ENCODE measurements at places on chromosomes 11 and 22.

- peak; percentile 19 for DNase-seq
Observed at GRCh38 chr22:29265929-29266328, 1.9 kb downstream of the RHBDD3 start.

DNA sequence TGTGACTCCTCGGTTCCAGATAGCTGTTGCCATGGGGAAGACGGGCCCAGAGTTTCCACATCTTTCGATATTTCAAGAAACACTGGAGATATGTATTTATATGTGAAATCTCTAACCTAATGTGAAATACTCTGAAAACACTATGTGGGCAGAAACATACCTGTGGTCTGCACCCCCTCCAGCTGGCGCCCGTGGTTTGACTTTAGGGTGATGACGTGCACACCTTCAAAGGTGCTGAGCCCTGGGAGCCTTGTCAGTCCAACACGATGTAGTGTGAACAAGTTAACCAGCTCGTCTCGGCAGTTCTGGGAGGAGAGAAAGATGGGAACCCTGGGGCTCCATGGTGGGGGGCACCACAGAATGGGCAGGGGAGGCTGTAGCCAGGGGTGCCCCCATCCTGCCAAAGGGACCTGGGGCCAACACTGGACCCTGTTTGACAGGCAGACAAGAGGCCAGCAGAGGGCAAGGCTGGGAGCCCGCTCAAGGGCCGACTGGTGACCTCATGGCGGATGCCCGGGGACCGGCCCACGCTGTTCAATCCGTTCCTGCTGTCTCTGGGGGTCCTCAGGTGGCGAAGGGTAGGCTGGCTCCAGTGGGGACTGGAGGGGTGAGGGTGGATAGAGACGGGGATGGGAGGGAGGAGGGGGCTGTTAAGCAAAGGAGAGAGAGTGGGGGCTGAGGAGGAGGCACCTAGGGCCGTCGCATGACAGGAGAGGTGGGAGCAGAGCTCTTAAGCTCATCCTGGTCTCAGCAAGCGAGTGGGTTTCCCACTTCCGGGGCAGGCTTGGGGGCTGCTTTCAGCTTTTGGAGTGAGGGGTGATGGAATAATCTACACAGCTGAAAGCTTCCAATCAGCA, 43.8 kb downstream of the TRIOBP start:
- no peak for DNase-seq

- no peak for DNase-seq
Observed at GRCh38 chr22:17647991-17648390, 9.4 kb downstream of the BCL2L13 start.

DNA sequence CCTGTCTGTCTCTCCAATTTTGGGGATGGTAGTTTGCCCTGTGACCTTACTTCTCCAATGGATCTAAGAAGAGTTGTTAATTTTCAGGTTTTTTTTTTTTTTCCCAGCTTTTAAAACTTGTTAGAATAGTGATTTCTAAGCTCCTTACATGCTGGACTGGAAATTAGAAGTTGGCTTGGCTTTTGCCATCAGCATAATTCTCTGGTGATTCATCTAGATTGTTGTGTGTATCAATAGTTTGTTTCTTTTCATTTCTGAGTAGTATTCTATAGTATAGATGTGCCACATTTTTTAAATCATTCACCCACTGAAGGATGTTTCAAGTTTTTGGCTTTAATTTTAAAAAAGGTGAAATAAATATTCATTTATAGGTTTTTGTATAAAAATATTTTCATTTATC, 51.4 kb downstream of the ADAMTS15 start:
- peak; percentile 39 for DNase-seq

DNA sequence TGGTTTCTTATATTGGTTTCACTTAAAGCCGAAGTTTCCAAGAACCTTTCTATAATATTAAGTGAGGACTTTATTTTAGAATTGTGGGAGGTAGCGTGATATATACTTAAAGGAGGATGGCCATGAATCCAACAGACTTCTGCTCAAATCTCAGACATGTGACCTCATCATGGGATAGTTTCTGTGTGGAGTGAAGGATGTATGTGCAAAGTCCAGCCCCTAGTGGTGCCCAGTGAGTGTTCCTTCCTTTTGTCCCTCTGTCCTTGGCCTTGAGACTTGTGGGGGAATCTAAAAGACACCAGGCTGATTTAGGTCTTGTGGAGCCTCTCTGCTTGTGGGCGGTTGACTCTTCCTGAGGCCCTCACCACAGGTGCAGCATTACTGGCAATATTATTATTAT, 43.7 kb downstream of the BARX2 start:
- no peak for DNase-seq

GRCh38 chr11:73851046-73851764, 25.4 kb downstream of the COA4 start:
- DNase-seq: no peak

- DNase-seq: no peak
Observed at GRCh38 chr22:31948002-31948401, 3.7 kb downstream of the YWHAH start.

DNA sequence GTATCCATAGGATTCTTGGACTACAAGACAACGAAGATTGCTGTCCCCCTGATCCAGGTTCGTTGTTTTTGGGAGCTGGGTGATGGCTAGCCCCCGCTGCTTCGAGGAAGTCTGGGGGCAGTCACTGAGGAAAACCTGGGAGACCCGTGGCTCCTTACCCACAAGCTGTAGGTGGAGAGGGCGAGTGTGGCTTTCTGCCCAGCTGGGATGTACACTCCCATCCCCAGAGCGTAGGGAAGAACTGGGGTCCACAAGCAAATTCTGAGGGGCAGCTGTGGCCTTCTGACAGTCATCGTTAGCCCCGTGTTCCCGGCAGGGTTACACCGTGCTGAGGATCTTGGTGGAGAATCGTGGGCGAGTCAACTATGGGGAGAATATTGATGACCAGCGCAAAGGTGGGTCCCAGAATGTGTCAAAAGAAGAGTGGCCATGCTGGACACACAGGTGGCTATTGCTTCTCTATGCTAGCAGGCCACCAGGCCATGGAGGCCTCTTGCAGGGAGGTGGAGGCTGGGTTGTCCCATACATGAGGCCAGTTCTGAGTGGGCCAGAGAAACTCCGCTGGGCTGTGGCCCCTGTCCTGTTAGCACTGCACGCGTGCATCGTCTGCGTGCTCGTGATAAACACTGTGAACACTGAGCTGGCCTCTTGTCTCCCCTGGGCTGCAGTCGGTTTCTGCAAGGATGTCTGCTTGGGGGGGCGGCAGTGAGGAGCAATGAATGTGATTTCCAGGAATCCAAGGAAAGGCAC, 39.8 kb downstream of the GLB1L2 start:
- no peak for DNase-seq

DNA sequence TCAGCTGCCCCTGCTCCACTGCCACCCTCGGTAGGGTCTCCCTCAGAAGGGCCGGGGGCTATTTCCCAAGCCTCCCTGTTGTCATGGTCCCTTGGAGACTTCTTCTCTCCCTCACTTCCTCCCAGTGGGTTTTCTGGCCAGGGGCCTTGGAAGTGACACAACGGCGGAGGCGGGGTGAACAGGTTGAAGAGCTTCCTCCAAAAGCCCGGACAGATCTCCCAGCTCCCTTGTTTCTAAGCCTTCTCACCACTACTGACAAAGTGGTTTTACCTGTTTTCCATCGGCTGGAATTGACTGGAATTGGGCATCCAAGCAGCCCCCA, 14.5 kb downstream of the MYH9 start:
- DNase-seq: no peak

- no peak for DNase-seq
Observed at GRCh38 chr22:17164392-17165024, 5.4 kb upstream of the HDHD5 start.

DNA sequence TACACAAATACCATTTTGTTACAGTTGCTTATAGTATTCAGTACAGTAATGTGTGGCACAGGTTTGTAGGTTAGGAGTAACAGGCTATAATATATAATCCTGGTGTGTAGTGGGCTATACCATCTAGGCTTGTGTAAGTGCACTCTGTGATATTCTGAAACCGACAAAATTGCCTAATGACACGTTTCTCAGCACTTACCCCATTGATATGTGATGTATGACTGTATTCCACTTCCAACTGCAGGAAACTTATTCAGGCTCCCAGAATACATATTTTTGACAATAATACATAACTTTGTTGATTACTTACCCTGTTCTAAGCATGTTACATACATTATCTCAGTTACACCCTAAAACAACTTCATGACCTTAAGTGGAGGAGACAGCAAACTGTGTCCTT, 5.1 kb upstream of the PICALM start:
- no peak for DNase-seq

DNA sequence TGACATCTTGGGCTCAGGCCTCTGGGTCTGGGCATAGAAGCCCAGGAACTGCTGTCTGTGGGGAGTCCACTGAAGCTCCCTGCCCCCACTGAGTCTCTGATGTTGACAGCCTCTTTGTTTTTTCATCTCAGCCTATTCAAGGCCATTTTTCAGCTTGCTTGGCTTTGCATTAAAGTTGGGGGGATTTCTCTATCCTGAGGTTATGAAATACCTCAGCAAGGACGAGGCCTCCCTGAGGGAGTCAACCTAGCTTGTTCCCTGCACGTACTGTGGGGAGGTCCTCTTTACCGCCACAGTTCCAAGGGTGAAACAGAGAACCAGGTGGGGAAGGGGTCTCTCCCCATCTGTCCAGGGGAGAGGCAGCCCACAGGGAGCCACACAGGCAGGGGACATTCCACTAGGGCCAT, 8.4 kb downstream of the KCNQ1OT1 start:
- DNase-seq: no peak

DNA sequence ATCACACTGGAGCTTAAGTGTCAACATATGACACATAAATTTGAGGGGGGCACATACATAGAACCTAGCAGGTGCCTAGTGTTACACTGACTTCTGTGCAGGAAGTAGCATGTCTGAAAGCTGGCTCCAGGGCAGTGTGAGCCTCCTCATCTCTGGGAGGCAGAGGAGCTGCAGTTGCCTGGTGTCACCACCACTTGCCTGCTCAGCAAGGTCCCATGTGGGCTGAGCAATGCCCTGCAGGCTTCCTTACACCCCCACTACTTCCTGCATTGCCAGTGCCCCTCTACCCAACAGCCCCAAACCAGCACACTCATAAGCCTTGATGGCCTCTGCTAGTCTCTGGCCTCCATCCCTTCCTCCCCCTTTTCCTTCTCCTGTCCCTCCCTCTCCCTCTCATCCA, 165.8 kb downstream of the BUD13 start:
- no peak for DNase-seq

GRCh38 chr11:62599069-62599696, 2.5 kb downstream of the MTA2 start:
- peak; percentile 99 for DNase-seq

- DNase-seq: peak; percentile 89
Observed at GRCh38 chr11:27242591-27242990, 120.4 kb downstream of the CCDC34 start.

DNA sequence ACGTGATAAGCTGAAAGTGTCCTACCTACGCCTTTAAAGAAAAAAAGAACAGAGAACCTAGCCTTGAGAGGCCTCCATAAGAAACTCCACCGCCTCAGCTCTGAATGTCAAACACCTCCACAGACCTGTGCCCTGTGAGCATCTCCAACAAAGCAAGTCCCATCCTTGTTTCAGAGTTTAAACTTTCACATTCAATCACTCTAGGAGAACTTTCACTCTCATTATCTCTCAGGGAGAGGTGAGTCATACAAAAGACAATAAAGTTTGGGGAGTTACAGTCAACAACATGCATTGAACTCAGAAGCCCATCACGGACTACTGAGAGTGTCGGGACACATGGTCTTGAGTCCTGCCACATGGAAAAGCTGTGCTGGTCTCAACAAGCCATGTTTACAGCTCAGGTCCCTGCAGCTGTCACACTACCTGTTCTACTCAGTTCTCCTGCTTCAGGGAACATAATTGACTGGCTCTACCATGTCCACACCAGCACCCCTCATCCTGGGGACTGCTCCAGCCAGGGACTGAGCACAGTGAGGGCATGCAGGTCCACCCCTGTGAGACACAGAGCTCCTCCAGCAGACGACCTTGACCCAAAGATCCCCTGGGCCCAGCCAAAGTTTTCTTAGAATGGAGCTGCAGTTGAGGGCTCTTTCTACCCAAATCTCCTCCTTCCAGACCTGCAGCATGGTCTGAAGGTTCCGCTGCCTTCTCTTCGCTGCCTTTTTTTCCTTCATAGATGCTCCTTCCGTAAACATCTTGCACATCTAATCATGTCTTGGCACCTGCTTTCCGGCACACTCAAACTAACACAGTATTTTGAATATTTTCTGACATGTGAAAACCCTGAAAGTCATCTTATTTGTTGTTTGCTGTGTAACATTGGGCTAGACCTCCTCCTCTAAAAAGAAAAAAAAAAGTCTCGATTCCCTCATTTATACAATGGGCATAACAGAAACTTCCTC, 114.9 kb downstream of the ETS1 start:
- peak; percentile 86 for DNase-seq

DNA sequence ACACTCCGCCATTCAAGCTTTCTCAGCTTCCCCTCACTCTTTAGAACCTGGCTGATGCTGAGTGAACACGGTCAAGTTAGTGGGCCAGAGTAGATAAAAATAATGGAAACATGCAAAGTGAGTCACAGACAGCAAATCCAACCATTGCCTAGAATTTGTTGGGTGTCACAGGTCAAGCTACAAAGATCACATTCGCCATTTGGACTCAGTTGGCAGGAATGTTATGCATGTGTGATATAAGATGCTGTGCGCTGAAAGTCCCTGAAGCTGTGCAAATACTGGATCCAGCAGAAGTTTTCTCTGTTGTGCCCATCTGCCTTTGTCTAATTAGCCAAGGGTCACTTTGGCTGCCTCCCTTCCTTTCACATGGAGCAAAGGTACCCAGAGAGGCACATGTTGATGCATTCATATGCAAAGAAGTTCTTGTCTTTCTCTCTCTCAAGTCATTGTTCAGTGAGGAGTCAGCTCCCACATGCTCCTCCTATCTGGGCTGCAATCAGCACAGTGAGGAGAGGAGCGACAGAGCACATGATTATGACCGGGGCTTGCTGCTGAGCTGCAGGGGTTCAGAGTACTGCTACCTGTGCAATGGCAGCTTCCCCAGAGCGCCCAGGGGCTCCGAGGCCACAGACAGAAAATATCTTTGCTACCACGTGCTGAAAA, 39.7 kb downstream of the FLI1 start:
- peak; percentile 53 for DNase-seq

DNA sequence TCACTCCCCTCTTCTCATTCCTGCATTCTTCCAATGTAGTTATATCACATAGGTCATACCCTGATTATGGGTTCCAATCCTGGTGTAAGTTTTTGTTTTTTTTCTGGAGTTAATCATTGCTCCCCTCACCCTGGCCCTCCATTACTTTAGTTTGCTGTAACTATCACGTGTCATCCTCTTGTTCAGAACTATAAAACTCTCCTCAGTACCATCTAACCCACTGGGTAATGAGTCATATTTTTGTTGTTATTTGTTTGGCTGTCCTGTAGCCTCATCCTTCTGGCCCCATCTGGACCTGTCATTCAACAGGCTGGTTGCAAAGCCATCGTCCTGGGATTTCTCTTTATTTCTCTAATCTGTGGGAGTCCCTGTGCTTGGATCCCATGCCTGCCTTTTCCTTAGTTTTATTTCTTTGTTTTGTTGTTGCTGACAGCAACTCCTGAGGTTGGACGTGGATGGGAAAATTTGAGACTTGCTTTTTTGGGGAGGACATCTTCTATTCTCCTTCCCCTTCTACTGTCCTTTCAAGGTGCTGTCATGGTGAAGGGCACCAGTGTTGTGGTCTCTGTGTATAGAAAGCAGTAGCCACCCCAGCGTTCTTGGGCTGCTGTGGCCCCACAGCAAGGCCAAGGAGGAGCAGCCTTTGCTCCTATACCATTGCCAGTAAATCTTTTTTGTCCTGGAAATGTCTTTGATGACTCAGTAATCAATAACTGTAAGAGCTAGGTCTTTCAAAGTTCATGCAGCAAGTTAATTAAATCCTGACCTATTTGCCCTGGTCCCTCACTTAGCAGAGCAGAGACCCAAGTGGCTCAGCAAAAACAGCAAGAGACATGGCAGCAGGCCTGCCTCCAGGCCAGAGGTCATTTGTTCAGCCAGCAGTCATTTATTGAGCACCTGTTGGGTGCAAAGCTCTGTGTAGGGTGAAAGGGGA, 82.5 kb downstream of the C22orf31 start:
- no peak for DNase-seq

Measured in EH (cell line).